Stimulated activated naive CD4-positive, alpha-beta T cell (primary cell): ENCODE measurements at places on chromosomes 16 and 17.

DNA sequence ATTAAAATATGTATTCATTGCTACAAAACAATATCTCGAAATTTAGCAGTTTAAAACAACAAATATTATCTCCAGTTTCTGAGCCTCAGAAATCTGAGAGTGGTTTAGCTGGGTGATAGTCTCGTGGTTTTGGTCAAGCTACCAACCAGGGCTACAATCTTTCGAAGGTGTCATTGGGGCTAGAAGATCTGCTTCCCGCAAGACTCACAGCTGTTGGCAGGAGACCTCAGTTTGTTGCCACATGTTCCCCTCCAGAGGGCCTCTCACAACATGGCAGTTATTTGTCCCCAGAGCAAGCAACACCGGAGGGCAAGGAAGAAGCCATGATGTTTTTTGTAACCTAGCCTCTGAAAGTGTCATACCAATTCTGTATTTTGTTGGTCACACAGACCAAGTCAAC lies 12.0 kb upstream of the BCAS3 start:
- no peak for DNase-seq

DNA sequence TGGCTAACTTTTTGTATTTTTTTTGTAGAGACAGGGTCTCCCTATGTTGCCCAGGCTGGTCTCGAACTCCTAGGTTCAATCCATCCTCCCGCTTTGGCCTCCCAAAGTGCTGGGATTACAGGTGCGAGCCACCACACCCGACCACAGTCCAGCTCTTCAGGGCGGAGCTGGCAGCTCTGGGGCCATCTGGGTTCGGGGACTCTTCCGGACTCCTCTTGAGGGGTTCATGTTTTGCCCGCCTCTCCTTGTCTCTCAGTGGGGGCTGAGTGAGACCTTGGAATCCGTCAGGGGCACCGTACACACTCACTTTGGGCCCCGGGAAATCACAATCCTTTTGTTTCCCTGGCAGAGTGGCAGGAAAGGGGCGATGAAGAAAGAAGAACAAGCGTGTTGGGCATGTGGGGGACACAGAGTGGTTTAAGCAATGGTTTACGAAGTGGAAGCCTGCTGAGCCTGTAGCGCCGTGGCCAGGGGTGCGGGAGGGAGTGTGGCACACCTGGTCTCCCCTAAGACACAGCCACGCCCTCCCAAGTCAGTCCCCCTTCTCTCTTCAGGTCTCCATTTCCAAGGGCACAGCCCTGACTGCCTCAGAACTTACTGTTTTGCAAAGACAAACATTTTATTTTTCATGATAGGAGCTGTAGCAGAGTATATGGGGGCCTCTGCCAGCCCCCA lies 26.1 kb downstream of the TNS4 start:
- no peak for DNase-seq

- DNase-seq = no peak
These were observed 73.1 kb downstream of the CDH13 start for GRCh38 chr16:82699711-82700495.

DNA sequence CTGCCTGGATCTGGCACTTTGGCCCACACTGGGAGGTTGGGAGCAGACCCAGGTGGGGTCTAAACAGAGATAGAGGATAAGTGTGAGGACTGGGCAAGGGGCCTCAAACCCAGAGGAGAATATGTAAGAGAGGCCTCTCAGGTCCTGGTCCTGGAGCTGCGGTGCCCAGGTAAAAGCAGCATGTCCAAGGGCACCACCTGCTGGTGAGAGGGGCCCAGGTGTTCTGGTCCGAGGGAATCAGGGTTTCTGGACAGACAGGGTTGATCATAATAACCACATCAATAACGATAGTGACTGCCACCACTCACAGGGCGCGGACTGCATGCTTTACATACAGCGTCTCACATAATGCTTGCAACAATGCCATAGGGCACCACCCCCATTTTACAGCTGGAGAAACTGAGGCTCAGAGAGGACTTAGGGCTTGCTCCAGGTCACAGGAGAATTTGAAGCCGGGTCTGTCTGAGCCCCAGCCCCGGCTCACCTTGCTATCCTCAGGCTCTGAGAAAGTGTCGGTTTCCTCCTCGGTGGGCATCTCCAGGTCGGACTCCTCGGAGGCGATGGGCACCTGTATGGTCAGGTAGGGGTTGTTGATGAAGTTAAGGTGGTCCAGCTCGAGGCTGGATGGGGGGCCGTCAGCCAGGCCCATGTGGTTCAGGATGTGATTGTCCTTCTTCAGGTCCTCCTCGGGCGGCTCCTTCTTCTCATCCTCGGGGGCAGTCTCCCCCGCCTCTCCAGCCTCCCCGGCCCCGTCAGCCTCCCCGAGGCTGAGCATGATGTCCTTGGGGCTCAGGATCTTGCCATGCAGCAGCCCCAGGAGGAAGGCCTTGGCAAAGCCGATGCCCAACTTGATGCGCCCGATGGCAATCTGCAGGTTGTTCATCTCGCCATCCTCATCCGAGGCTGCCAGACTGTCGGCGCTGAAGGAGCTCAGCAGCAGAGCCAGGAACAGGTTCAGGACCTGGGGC lies 19.1 kb upstream of the CD79B start:
- no peak for DNase-seq

DNA sequence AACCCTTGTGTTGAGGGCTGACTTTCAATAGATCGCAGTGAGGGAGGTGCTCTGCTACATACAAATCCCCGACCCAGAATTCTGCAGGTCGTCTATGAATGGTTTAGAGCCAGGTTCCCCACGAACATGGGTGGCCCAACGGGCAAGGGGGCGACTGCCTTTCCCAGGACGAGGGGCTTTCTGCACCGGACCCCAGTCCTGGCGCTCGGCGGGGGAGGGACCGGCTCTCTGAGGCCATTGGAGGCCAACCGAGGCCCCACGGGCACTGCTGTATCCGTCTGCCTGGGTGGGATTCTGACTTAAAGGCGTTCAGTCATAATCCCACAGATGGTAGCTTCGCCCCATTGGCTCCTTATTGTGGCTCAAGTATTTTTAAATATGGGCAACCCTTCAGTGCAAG lies 21.2 kb downstream of the SEC14L1 start:
- DNase-seq = no peak

GRCh38 chr16:74888888-74889287 lies 96.0 kb downstream of the WDR59 start:
- DNase-seq = no peak

- DNase-seq = no peak
These were observed 1.4 kb upstream of the NBR1 start for GRCh38 chr17:43169561-43170139.
